ENCODE measurements at places on chromosomes 5 and 9. TPM values are rescaled to one million over a fixed set of nuclear protein-coding genes. Genes with fewer than 3 reads are reported as not detected.

DNA sequence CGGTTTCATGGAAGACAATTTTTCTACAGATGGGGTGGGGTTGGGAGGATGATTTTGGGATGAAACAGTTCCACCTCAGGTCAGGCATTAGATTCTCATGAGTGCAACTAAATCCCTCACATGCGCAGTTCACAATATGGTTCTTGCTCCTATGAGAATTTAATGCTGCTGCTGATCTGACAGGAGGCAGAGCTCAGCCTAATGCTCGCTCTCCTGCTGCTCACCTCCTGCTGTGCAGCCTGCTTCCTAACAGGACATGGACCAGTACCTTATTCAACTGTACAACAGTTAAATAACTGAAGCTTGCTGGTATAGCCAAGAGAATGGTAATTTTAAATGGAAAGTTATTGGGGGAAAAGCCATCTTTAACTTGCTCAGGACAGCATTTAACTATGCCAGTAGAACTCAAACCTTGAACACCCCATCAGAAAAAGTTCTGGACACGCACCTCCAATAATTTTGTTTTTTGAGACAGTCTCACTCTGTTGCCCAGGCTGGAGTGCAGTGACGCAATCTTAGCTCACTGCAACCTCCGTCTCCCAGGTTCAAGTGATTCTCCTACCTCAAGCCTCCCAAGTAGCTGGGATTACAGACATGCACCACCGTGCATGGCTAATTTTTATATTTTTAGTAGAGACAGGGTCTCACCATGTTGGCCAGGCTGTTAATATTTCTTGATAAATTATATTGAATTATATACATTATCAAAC, 27.7 kb downstream of the HMGCR start:
- DNase-seq, result no peak

- DNase-seq, result no peak
These were observed 143.3 kb upstream of the LMX1B start for GRCh38 chr9:126470241-126470993.

DNA sequence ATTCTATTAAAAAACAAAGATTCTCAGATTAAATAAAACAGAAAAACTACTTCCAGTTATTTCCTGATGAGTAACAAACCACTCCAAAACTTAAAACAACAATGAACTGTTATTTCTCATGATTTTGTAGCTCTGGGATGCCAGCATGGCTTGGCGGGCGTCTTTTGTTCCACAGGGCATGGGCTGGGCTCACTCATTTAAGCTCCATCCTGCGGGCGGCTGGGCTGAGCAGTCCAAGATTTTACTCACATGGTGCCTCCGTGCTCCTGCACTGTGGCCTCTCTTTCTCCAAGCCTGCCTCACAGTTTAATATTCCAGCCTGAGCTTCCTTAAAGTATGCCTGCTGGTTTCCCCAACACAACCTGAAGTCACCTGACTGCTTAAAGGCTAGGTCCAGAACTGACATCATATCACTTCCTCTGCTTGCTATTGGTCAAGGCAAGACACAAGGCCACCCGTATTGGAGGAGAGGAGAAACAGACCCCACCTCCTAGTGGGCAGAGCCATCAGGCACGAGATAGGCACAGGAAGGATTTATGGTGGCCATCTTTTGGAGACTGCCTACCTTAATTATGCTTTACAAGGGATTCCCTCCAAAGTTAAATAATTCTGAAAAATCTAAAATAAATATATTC, 41.6 kb upstream of the ZBTB43 start:
- peak; percentile 42 for DNase-seq

The FOXD4L5 gene
- total RNA-seq, result not detected

GRCh38 chr9:96646081-96646991, 8.8 kb downstream of the PRXL2C start:
- DNase-seq, result no peak

GRCh38 chr5:61866930-61867329, 439.1 kb upstream of the KIF2A start:
- no peak for DNase-seq

GRCh38 chr5:178364326-178364675, 131.7 kb upstream of the PHYKPL start:
- DNase-seq, result no peak

DNA sequence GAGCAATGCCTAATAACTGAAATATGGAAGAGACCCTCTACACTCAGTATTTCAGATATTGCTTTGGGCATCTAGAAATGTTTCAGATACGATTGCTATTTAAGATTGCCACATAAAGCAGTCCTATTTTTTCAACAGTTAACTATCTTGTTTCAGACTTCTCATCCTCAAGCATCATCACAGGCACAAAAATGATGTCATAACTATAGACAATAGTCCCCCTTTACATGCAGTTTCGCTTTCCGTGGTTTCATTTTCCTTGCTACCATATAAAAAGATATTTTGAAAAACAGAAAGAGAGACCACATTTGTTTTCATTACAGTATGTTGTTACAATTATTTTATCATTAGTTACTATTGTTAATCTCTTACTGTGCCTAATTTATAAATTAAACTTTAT, 347.4 kb downstream of the NDUFS4 start:
- no peak for DNase-seq

DNA sequence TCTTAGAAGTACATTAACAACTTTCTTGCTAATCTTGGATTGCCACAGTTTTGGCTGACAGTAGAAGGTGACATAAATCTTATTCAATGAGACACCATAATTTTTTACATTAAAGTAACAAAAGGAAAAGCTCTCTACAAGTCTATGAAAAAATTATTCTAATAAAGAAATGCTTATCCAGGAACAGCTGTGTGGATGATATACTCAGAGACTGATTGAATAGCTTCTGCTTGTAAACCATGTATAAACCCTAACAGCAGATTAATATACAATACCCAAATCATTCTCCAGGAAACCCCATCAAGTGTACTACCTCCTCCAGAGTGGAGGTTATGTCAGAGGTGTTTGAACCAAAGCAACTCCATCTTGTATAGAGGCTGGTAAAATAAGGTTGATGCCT, 581.4 kb upstream of the PTGER4 start:
- no peak for DNase-seq

The IDNK gene
- 3.7 TPM for total RNA-seq

GRCh38 chr5:112616812-112617547, 120.7 kb upstream of the APC start:
- DNase-seq, result no peak

DNA sequence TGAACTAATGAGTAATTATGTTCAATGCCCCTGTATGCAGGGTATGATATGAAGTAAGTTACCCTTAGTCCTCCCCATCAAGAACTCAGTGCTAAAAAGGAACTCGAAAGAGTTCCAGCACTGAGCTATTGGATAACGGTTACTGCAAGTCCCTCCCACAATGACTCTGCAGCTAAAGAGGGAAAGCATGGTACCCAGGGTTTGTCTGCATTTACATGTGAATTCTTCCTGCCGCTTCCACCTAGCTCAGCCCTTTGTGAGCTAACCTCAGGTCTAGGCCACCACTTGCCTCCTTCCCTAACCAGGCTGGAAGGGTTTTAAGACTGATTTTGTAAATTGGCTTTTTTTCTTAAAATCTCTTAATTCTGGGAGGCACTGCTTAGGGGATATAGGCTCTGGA, 376.8 kb downstream of the EBF1 start:
- DNase-seq, result no peak

The KCNV2 gene
- total RNA-seq, result not detected

The ARHGEF37 gene
- total RNA-seq, result 1.8 TPM

DNA sequence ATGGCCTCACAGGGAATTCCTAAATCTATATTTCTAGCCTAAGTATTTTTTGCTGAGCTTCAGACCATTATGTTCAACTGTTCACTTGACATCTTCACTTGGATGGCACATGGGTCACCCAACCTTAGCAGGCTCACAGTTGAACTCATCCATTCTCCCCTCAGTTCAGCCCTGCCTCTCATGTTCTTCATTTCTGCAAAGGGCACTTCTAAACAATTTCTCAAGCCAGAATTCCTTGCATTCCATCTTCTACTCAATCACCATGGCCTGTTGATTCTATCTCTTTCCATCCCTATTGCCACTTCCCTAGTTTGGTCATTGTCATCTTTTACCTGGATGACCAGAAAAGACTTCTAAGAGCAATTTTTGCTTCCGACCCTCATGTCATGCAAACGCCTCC, 7.3 kb upstream of the RGS3 start:
- DNase-seq, result no peak

DNA sequence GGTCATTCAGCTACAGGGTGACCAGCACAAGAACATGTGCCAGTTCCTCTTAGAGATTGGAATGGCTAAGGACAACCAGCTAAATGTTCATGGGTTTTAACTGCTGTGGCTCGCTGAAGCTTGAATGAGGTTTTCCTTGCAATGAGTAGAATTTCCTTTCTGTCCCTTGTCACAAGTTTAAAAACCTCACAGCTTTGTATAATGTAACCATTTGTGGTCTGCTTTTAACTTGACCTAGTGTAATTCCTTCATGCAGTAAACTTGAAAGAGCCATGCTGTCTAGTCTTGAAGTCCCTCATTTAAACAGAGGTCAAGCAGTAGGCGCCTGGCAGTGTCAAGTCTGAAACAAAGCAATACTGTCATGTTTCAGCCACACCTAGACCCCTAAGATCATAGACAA, 181.3 kb upstream of the DMRT1 start:
- DNase-seq, result no peak

The C5orf34 gene
- 14.5 TPM for total RNA-seq

GRCh38 chr5:41883243-41883642, 13.0 kb upstream of the OXCT1 start:
- DNase-seq, result no peak

GRCh38 chr9:90038763-90039162, 434.0 kb downstream of the GADD45G start:
- DNase-seq, result no peak

- DNase-seq, result no peak
These were observed 23.7 kb downstream of the CSNK1G3 start for GRCh38 chr5:123535648-123536047.

The RUFY1 gene
- total RNA-seq, result 15.7 TPM

GRCh38 chr5:2102819-2103776, 220.4 kb upstream of the IRX4 start:
- DNase-seq, result peak; percentile 47
